ENCODE measurements at places on chromosomes 5 and 9.

- no peak for DNase-seq
Observed at GRCh38 chr5:151598984-151599383, 7.9 kb upstream of the FAT2 start.

DNA sequence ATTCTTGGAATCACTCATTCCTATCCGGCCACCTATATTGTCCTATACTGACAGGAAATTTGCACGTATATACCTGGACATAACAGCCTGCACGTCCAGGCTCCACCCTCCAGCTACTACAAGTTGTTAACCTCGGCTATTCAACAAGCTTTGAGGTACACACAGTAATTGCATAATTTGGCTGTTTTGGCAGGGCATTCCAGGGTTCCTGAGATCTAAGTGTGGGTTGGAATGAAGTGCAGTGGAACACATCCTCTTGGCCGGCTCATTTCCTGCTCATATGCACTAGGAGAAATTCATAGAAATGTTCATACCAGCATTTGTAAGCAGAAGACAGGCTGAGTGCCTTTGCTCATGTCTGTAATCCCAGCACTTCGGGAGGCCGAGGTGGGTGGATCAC lies 222.3 kb downstream of the FBXL7 start:
- no peak for DNase-seq

GRCh38 chr5:6574111-6574510 lies 58.7 kb downstream of the NSUN2 start:
- DNase-seq: no peak

GRCh38 chr9:16982780-16983310 lies 112.4 kb upstream of the BNC2 start:
- no peak for DNase-seq

DNA sequence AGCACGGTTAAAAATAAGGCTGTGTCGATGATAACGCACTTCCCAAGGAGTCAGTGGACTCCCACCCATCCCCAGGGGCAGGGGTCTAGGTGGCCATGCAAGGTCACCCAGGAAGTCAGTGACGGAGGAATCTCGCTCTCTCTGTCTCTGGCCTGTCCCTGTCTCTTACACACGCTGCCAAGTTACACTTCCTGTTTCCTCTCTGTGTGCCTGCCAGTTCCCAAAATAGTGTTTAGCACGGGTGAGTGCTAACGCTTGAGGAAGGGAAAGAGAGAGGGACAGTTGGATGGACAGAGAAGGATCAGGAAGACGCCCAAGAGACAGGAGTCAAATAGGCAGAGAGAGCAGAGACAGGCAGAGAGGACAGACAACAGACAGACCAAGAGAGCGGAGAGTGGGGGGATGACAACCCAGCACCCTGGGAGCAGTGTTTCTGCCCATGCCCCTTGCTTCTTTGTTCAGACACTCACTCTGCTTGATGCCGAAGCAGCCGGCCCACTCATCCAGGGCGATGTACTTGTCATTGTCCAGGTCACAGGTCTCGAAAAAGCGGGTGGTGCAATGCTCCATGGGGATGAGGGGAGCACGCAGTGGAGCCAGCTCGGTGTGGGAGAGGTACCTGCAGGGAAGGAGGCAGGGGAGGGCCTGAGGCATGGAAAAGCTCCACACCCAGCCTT lies 23.0 kb downstream of the SPARC start:
- no peak for DNase-seq

DNA sequence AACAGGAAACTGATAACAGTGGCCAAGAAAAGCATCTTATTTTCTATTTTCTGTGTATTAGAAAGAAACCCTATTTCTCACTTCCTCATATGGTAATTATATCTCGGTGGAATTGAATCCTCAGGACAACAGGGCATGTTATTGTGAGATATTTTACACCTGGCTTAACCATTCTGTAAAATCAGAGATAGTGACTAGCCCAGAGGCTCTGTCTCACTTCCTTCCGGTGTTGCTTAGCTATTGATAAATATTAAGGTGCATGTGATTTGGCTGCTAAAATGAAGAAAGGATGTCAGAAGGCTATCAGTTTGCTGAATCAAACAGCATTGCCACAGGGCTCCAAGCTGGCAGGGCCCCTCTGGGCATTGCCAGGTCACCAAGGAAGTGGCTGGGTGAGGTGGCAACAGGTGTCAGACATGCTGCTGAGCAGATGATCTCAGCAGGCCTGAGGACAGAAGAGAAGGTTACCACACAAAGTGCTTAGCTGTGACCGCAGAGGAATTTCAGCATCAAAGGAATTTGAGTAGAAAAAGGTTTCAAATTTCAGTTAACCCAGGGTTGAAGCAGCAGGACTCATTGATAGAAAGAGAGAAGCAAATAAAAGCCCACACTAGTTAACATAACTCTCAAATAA lies 330.7 kb downstream of the PDE4D start:
- peak; percentile 35 for DNase-seq

- DNase-seq: peak; percentile 28
Observed at GRCh38 chr5:171898386-171898785, 108.1 kb downstream of the FBXW11 start.

GRCh38 chr9:137029058-137029936 lies 1.3 kb upstream of the ABCA2 start:
- peak; percentile 35 for DNase-seq
